ENCODE measurements at places on chromosomes 2 and 18.
A peak's percentile ranks its signal among the peaks of the same experiment; 100 is the strongest.

DNA sequence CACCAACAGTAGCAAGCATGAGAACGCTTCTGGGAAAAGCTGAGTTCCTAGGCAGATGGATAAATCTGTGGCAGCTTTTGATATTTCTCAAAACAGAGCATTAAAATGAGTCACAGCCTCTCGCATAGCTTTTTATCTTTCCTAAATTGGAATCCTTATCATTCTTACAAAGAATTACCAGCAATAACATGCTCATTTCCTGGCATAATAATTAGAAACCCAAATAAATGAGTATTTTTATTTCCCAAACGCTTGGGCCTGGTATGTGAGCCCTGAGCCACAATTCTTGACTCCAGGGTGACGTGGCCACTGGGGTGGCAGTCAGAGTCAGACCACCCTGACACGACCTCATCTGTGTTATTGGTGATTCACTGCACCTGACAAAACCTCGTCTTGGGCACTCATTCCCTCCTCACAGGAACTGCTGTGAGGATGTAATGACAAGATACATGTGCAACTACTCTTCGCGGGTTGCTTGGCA lies 210.7 kb downstream of the ARL4C start:
- peak; percentile 47 for DNase-seq

GRCh38 chr2:239882331-239882732 lies 142.8 kb downstream of the NDUFA10 start:
- peak; percentile 77 for DNase-seq

DNA sequence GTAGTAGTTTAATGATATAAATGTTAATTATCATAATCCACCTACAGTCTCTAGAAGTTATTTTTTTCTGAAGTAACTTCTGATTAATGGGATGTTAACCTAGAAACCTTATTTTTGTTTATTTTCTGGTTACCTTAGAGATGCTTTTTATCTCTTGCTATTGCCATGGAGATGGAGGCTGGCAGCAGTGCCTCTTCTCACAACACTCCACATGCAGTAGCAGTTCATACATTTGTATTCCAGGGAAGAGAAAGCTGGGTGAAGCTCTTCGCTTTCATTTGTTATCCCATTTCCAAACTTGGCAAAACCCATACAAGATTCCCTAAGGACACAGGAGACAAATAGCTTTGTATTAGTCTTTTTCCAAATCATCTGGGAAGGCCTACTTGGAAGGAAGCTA lies 1794.1 kb upstream of the LRRTM1 start:
- DNase-seq: no peak

DNA sequence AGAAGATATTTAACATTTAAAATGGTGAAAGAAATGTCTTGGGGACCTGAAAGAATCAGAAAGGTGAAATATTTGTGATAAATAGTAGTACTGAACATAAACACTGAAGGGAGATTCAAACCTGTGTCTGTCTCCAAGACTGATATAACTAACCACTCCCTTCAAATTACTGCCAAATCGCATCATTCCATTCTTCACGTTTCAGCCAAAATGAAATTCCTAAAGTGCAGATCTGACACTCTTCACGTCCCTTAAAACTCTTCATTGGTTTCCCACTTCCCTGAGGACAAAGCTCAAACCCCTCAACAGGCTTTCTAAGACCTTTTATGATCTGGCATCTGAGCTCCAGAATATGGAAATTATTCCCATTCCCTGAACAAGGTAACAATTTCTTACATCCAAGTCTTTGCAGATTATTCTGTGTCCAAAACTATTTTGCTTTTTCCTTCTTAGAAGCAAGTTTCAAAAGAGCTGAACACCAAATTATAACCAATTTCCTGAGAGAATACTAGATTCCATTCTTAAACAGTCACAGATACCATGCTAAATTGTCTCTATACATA lies 18.9 kb downstream of the SLC8A1 start:
- no peak for DNase-seq

GRCh38 chr2:195677884-195678283 lies 20.9 kb downstream of the SLC39A10 start:
- DNase-seq: peak; percentile 24

DNA sequence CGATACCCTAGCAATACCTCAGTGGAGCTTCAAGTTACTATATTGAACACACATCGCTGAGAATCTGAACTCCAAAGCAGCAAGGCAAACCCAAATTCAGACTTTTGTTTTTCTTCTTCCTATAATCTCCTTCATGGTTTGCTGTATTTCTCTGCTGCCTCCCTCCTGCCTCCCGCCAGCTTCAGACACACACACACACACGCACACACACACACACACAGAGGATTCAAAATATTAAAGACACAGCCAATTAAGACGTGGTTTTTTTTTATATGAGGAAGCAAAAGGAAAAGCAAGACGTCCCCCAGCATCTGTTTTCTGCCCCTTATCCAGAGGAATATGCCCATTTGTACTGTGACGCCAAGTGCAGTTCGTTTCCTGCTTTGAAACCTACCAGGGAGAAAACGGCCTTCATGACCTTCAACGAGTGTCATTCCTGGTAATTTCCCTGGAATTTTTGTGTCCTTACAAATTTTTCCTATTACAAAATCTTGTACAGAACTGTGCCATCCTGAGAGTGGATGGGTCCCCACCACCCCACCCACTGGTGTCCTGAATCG lies 547.9 kb upstream of the ID2 start:
- no peak for DNase-seq

DNA sequence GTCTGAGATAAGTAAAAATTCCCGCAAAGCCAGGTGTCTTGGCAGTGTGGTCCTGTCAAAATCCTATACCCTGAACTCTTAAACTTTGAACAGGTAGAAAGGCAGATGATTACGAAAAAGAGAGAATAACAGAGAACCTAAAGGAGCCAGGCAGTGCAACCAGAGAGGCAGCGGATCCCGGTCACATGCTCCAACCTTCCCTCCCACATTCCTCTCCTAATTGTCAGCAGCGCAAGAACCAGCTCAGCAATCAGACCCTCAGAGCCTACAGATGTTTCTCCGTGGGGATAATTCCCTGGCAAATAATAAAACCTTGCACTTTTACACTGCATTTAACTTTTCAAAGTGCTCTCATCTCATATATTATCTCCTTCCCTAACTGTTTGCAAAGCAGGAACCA lies 124.8 kb downstream of the EPHA4 start:
- DNase-seq: no peak

GRCh38 chr2:67755156-67755882 lies 307.5 kb downstream of the C1D start:
- DNase-seq: no peak

DNA sequence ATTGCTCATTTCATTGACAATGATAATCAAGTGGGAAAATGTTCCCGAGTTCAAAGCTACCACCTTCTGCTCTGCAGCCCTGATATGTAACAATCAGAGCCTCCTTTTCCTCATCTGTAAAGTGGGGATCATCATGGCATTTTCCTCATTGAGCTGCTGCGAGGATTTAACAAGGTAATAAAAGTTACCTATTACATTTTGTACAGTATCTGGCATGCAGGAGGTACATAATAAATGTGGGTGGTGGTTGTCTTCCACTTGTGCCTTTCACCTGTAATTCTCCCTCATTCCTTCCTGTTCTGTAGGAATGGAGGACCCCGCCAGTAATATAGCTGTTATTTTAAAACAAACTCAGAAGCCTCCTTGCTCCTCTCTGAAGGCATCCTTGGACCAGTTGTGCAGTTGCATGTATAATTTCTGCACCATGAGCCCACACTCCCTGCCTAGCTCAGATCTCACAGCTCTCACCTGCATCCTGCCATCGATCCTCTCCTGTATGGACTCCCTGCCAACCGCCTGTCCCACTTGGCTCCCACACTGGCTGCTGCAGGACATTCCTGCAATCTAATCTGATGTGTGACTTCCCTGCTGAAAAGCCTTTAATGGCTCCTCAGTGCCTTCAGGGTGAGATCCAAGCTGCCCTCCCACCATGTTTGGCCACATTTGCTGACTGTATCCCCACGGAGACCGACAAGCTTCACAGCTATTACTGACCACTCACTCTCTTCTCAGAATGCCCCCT lies 350.4 kb downstream of the EN1 start:
- no peak for DNase-seq

- DNase-seq: no peak
Observed at GRCh38 chr2:60285626-60286316, 267.7 kb downstream of the BCL11A start.

DNA sequence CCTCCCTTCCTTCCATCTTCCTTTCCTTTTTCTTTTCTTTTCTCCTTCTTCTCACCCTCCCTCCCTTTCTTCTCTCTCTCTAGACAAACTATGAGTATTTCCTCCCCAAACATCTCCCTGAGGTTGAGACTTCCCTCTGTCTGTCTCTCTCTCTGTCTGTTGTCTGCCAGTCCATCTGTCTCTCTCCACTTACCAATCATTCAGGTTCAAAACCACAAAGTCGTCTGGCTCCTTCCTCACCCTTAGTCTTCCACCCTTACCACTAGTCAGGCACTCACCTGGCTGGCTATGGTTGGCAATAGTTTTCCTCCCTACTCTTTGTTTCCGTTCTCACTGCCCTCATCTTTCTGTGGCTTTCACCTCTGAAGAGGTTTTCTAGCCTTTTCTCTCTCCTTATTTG lies 12.9 kb downstream of the CCL20 start:
- no peak for DNase-seq

DNA sequence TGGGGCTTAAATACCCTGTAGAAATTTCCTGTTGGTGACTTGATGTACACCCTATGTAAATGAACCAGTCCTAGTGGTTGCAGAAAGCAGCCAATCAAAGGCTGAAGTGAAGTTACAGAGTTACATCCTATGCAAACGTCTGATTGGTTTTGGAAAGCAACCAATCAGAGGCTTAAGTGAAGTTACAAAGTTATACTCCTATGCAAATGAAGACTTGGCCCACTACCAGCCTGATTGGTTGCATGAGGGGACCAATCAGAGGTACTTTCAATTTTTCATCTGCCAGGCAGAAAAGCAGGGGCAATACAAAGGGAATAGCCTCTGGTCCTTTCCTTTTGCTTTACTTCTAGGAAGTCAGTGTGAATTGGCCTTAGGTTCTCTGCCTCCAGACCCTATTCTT lies 13.6 kb upstream of the ZNF397 start:
- DNase-seq: no peak

DNA sequence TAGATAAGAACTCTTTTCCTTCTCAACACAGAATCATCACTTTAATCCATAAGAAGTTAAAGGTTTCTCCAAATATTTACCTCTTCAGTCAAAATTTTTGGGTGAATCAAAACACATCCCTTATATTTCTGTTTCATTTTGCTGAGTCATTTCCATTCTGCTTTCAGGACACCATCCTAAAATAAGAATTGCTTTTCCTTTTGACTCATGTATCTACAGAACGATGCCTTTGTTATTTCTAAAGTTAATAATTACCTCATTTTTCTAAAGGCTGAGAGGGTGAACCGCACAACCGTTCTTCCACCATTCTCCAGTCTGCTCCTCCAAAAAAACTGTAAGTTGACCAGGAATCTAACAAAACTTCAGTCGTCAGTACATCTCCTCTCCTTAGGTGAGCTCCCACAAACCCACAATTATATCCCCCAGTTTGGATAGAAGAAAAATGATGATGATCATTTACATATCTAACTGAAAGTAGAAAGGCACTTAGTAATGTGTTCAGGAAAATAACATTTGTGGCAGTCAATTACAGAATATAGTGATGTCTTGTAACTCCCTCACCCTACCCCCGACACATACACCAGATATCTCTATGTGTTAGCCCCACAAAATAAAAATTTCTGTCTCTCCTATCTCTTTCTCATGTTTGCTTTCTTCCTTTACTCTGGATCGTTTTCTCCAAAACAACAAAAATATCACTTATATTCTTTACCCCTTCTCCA lies 162.5 kb downstream of the RAD51AP2 start:
- no peak for DNase-seq

GRCh38 chr18:23355206-23355605 lies 97.9 kb upstream of the RIOK3 start:
- DNase-seq: no peak

GRCh38 chr18:78527984-78528383 lies 451.6 kb upstream of the SALL3 start:
- DNase-seq: no peak

- peak; percentile 51 for DNase-seq
Observed at GRCh38 chr2:113116100-113116958, 11.1 kb upstream of the IL1RN start.

DNA sequence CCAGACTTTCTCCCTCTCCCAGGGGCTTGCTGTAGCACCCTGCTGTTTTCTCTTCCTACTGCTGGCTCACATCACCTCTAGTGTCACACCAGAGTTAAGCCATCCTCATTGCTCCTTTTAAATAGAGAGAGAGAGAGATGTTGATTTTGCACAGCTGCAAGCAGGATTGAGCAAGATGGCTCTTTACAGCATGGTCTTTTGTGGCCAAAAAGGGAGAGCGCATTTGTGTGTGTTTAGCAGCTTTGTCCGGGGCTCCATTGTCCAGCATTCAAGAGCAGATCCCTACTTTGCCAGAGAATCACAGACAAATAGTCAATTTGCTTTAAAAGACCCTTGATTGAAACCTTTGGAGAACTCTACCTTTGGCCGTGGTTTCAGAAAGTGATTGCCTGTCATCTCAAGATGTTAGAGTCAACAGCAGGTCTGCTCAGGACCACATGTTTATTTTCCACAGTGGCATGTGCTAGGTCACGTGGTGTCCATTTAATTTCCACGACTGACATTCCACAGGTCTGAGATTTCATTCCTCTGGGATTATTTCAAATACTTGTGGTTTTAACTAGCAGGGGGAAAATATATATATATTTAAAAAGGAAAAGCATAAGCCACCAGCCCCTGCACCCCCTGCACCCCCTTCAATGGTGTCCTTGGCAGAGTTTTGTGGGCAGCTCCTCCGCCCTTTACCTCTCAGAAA lies 359.9 kb upstream of the SLC14A2 start:
- no peak for DNase-seq

DNA sequence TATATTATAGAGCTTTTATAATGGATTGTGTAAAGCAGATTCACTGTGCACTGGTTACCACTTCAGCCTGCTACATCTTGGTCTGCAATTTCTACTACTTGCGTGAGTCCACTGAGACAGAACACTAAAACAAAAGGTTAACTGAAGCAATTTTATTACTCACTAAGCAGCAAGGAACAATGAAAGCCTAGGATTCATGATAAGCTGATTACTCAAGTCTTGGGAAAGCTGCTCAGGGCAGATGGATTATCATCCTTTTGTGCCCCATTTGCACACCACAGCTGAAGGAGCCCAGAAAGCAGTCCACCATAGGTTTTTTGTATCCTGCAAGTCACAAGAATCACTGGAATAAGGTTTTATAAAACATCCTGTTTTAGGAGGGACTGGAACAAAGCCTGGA lies 1215.2 kb upstream of the TMEFF2 start:
- DNase-seq: no peak

- no peak for DNase-seq
Observed at GRCh38 chr2:235966932-235967757, 201.0 kb downstream of the GBX2 start.
